ENCODE measurements at places on chromosomes 2 and 18.

DNA sequence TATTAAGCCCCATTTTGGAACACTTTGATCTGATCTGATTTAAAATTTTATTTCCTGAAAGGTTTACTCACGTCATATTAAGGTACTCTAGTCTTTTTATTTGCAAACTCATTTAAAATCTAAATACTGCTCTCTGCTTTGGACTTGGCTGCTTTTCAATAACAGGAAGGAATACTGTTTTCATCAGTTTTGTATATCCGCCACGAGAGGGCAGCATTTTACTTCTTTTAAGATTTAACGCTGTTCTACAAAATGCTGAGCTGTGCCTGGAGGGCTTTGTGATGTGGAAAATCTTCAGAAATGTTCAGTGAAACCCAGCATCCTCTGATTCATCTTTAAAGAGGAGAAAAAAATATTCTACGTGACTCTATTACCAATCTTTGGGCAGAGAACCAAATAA lies 37.5 kb upstream of the SLC38A11 start:
- peak; percentile 49 for DNase-seq

GRCh38 chr2:80634590-80634989 lies 330.0 kb upstream of the LRRTM1 start:
- DNase-seq = no peak

GRCh38 chr2:237534380-237534779 lies 32.0 kb upstream of the PRLH start:
- no peak for DNase-seq

- no peak for DNase-seq
These were observed 115.2 kb downstream of the TPO start for GRCh38 chr2:1528273-1529064.

GRCh38 chr2:86809481-86810121 lies 18.9 kb upstream of the CD8A start:
- no peak for DNase-seq

DNA sequence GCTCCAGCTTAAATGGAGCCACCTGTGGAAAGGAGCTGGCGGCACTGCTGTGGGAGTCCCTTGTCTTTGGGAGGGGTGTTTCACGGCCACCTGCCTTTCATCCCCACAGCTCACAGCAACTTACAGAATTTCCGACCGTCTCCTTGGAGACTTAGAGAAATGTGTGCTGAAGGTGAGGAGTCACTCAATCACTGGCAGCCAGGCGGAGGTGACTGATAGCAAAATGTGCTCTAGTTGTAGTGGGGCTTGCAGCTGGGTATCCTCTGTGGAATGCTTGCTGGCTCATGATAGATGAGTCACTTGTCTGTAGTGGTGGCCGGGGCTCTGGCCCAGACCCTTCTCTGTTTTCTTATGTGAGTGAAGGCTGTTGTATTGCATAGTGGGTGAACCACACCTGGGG lies 110.7 kb downstream of the SH3RF3 start:
- no peak for DNase-seq

DNA sequence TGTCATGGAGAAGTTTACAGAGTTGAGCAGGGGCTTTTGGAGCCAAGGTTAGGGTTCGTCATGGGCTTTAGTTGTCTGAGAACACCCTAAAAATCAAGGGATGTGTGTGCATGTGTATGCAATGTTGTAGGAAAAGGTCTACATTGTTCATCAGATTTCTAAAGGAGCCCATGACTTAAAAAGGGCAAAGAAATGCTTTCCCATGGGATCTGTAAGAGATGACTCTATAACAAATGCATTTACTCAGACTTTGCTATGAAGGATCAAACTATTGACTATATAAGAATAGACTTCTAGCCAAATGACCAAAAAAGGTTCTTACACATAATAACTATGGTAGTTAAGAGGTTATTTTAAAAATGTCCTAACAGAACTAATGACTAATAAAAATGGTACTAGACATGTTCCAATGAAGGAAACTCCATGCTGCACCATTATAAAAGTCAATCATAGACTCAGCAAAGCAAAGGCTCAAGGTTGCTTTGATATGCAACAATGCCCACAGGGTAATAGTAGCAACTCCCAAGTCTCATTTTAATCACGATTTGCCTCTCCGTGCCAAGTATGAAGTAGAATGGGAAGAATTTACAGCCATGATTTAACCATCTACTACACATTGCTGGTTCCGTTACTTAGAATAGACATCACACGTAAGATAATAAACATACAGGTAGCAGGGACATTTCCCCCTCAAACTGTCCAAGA lies 158.5 kb downstream of the NCKAP5 start:
- DNase-seq = no peak

GRCh38 chr2:66840321-66841002 lies 405.5 kb downstream of the MEIS1 start:
- DNase-seq = no peak

Measured in stimulated activated CD4-positive, alpha-beta T cell treated with anti-CD3 and anti-CD28 coated beads, Interleukin-15, amount 100 ng/mL, for 24 hours (primary cell).